ENCODE measurements at places on chromosomes 7 and 10. TPM values are rescaled to one million over a fixed set of nuclear protein-coding genes. Genes with fewer than 3 reads are reported as not detected.

GRCh38 chr7:148699782-148700629 is 1.3 kb downstream of the CUL1 start:
- no peak for DNase-seq

- no peak for DNase-seq
Observed at GRCh38 chr10:68474021-68474420, 2.2 kb upstream of the DNA2 start.

GRCh38 chr10:70791386-70792039 is 6.3 kb upstream of the TBATA start:
- DNase-seq: no peak

DNA sequence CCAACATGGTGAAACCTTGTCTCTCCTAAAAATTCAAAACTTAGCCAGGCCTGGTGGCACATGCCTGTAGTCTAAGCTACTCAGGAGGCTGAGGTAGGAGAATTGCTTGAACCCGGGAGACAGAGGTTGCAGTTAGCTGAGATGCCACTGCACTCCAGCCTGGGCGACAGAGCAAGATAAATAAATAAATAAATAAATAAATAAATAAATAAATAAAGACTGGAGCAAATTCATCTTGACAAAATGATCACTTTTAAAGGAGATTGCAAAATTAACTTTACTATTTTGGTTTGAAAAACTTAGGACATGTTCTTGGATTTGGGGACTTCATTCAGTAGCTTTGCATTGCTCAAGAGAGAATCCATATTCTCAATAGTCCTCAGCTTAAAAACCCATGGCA is 137.0 kb downstream of the SEMA3A start:
- DNase-seq: no peak

- DNase-seq: no peak
Observed at GRCh38 chr7:6419310-6419773, 28.4 kb downstream of the DAGLB start.

DNA sequence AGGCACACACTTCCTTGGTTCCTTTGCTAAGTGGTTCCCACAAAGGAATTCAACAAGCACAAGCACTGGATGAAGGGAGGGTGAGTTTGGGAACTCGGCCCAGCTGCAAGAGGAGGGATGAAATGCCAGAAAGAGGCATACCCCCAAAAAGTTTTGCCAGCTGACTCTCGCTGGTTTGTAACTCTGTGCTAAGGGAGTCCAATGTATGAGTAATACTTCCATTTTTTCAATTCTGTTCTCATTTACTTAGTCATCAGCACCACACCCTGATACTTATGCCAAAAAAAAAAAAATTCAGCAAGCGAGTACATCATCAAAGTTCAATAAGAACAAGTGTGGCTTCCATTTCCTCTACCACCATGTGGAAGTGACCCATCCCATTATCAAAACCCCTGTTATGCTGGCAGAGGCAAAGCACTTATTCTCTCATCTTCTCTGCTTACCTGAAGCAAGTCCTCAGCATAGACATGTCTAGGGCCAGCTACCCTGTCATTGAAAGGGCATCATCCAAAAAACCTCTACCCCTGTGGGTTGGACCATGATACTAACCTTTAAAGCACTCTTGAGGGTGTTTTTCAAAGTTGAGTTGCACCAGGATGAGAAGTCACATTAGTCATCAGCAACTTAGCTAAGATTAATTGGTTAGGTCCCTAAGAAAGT is 6.9 kb upstream of the HYCC1 start:
- DNase-seq: no peak

DNA sequence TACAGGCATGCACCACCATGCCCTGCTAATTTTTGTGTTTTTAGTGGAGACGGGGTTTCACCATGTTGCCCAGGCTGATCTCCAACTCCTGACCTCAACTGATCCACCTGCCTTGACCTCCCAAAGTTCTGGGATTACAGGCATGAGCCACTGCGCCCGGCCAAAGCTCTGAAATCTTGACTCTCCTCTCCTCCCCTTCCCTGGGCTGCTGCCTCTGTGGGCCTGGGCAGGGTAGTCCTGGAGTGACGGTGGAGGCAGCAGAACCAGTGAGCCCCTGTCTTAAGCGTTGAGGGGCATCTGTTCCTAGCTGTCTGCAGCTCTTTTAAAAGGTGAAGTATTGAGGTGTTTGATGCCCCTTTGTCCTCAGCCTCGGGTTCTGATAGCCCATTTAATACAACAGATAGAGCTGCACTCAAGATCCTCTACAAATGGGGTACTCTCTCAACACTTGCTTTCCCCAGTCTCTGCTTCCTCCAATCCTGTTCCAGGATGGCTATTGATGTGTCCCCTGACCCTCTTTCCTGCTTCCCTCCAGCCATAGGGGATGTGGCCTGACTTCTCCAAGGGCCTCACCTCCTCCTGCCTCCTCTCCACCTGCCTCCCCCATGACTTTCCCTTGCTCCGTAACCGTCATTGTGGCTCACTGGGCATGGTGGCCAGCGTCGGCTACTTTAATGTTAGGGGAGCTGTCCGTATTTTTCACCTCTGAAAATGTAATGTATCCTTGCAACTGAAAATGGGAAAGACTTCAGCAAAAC is 442.5 kb downstream of the GLRX3 start:
- DNase-seq: no peak

GRCh38 chr7:112010994-112011393 is 195.2 kb downstream of the DOCK4 start:
- no peak for DNase-seq

Gene ATOH7
- not detected for total RNA-seq

Gene PAX4
- total RNA-seq: not detected

Gene TEX36
- not detected for total RNA-seq

Gene ABCB4
- 0.47 TPM for total RNA-seq

Gene NKX2-3
- 15.4 TPM for total RNA-seq

Gene GTF2IRD1
- total RNA-seq: 12.4 TPM

Gene NPTX2
- 14.9 TPM for total RNA-seq
